ENCODE measurements at places on chromosomes 11 and 22.
A peak's percentile ranks its signal among the peaks of the same experiment; 100 is the strongest.

DNA sequence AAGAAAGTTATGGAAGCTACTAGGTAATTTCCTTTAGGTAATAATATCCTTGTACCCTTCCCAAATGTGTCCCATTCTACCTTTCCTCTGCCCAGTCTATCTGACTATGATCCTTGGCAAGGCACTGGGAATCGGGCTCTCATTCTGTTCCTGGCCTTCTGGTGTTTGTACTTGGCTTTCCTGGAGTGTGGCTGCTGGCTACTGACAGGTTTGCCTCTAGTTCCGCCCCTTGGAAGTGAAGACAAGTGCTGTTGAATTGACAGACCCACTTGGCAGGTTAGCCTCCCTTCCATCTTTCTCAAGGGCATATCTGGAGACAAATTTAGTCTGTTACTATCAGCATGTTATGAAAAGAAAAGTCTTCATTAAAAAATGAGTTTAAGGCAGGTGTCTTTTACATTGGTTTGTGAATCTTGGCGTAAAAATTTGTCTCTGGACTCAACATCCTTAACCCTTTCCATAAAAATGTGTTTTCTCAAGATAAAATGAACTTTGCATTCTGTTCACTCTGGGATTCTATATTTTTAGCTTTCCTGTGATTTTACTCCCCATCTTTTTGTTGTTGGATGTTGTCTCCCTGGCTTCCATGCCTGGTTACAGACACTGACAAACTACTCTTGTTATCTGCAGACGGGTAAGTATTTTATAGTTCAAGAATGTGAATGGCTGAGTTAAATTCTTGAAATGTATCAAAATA lies 287.4 kb upstream of the PDGFD start:
- no peaks in the 10 kb centered on the region for H3K4me1 ChIP-seq
- H3K36me3 ChIP-seq = no peaks in the 10 kb centered on the region
- DNase-seq = no peak
- no peaks in the 10 kb centered on the region for H3K27me3 ChIP-seq
- no peak overlapping the region for H3K4me3 ChIP-seq

GRCh38 chr11:9672288-9672916 lies 8.5 kb downstream of the SWAP70 start:
- H3K27me3 ChIP-seq = no peaks in the 10 kb centered on the region
- H3K36me3 ChIP-seq = peaks cover 17% of the 10 kb centered on the region
- DNase-seq = no peak
- H3K27ac ChIP-seq = no peak overlapping the region
- no peak overlapping the region for H3K4me3 ChIP-seq

GRCh38 chr11:43790444-43790794 lies 90.2 kb upstream of the ALKBH3 start:
- no peaks in the 10 kb centered on the region for H3K27me3 ChIP-seq
- H3K27ac ChIP-seq = peak overlapping the region; percentile 96
- H3K36me3 ChIP-seq = peaks cover 13% of the 10 kb centered on the region
- peaks cover 36% of the 10 kb centered on the region for H3K4me1 ChIP-seq

DNA sequence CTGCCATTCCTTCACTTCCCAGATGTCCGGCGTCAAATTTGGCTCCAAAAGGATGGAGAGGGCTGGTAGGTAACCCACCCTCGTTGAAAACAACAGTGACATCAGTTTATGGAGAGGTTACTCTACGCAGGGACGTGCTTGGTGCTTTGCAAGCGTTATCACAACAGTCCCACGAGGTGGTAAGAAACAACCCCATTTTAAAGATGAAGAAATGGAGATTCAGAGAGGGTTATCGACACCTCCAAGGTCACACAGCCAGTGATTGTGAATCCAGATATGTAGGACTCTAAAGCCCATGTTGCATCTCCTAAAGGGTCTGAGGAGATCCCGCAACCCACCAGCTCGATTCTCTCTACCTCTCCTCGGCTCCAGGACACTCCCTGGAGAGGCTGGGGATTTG lies 773 bp downstream of the MIAT start:
- H3K4me3 ChIP-seq = peak overlapping the region; percentile 85
- no peak overlapping the region for H3K27ac ChIP-seq
- peaks cover 21% of the 10 kb centered on the region for H3K4me1 ChIP-seq

DNA sequence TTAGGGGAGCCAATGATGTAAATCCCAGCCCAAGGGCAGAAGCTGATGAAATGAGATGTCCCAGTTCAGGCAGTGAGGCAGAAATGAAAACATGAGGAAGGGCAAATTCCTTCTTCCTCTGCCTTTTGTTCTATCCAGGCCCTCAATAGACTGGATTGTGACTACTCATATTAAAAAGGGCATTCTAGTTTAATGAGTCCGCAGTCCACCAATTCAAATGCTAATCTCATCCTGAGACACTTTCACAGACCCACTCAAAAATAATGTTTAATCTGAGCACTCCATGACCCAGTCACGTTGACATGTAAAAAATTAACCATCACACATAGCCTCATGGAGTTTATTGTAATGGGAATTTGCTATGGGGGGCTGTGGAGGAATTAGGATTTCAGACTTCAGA lies 717.9 kb downstream of the OPCML start:
- H3K36me3 ChIP-seq = no peaks in the 10 kb centered on the region
- DNase-seq = no peak
- peaks cover 2% of the 10 kb centered on the region for H3K27me3 ChIP-seq
- no peak overlapping the region for H3K4me3 ChIP-seq
- no peak overlapping the region for H3K27ac ChIP-seq

GRCh38 chr11:64456509-64457320 lies 97.8 kb downstream of the RPS6KA4 start:
- H3K27me3 ChIP-seq = peaks cover 50% of the 10 kb centered on the region
- DNase-seq = no peak
- no peaks in the 10 kb centered on the region for H3K4me1 ChIP-seq
- no peak overlapping the region for H3K4me3 ChIP-seq
- no peak overlapping the region for H3K27ac ChIP-seq

DNA sequence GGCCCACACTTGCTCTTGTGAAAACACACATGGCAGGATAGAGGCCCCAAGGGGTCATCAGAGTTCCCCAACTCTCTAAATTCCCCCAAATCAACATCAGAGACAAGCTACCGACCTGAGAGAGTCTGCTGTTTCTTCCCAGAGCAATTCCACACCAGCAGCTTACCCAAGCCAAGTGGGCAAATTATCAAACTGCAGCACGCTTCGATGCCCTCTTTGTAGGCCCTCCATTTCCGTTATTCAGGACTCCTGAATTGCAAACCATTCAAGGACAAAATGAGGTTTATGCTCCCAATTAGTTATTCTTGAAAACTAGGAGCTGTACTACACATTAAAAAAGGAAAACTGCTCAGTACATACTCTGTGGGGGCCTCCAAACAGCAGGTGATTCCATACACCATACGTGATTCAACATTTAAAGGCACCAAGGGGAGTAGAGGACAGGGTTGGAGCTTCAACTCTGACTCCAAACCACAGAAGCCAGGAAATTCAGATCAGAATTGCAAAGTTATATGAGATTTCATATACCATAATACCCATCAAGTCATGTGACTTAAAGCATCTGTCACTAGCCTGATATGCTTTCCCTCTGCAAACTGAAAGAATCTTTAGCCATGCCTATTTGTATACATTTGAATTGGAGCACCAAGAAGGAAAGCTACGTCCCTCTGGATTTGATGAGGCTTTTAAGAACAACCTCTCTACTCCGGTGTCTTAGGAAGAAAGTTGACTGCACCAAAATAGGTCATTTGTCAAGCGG lies 234.8 kb downstream of the CADM1 start:
- no peaks in the 10 kb centered on the region for H3K36me3 ChIP-seq
- no peak overlapping the region for H3K27ac ChIP-seq
- no peak for DNase-seq
- peaks cover 1% of the 10 kb centered on the region for H3K27me3 ChIP-seq
- H3K4me3 ChIP-seq = no peak overlapping the region

- H3K4me3 ChIP-seq = no peak overlapping the region
- H3K27ac ChIP-seq = no peak overlapping the region
- H3K36me3 ChIP-seq = no peaks in the 10 kb centered on the region
- DNase-seq = no peak
- peaks cover 5% of the 10 kb centered on the region for H3K4me1 ChIP-seq
Observed at GRCh38 chr22:32874976-32875375, 73.5 kb downstream of the TIMP3 start.

- peak; percentile 63 for DNase-seq
- H3K27ac ChIP-seq = no peak overlapping the region
- H3K27me3 ChIP-seq = peaks cover 7% of the 10 kb centered on the region
- no peaks in the 10 kb centered on the region for H3K36me3 ChIP-seq
- peaks cover 9% of the 10 kb centered on the region for H3K4me1 ChIP-seq
Observed at GRCh38 chr11:124070915-124071622, 29.9 kb upstream of the OR10G7 start.

- H3K4me1 ChIP-seq = no peaks in the 10 kb centered on the region
- no peak overlapping the region for H3K27ac ChIP-seq
- no peak for DNase-seq
- no peaks in the 10 kb centered on the region for H3K36me3 ChIP-seq
- H3K27me3 ChIP-seq = peaks cover 1% of the 10 kb centered on the region
Observed at GRCh38 chr11:132792341-132793140, 739.8 kb downstream of the OPCML start.

- H3K4me1 ChIP-seq = peaks cover 14% of the 10 kb centered on the region
- no peak within 1 kb of the TSS for H3K27ac ChIP-seq
- H3K4me3 ChIP-seq = peak within 1 kb of the TSS; percentile 47
- DNase-seq = no peak
- peaks cover 3% of the 10 kb centered on the region for H3K36me3 ChIP-seq
Observed at GRCh38 chr11:134275534-134276395, at the start of gene GLB1L3. TSS of gene GLB1L3 (plus strand) at chr11:134276379. CDS start at chr11:134276741, 362 bp downstream.

DNA sequence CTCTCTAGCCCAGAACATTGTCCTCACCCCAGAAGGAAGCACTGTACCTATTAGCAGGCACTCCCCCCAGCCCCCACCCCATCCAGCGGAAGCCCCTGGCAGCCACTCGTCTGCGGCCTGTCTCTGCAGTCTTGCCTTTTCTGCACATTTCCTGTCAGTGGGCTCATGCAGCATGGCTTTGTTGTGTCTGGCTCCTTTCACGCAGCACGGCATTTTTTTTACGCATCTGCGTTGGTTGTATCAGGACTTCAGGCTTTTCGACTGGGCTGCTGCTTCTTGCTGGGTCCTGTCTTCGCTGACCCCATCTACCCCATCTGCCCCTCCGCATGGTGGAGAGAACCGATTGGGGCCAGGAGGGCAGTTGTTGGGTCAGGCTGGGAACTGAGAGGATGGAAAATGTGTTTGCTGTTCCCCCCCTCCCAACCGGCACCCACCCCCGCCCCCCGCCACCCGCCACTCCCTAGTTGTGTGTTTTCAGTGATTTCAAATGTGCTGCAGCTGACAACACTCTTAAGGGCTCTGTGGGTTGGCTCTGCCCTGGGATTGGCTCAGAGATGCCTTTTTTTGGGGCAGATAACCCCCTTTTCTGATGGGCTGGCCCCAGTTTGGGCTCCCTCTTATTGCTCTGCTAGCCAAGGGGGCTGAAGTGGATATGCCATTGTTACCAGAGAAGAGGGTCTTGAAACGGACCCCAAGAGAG lies 110.0 kb downstream of the KIAA1671 start:
- H3K4me1 ChIP-seq = no peaks in the 10 kb centered on the region
- no peaks in the 10 kb centered on the region for H3K36me3 ChIP-seq
- H3K27me3 ChIP-seq = no peaks in the 10 kb centered on the region
- no peak overlapping the region for H3K27ac ChIP-seq

GRCh38 chr22:27846248-27846757 lies 44.7 kb upstream of the MN1 start:
- no peak overlapping the region for H3K27ac ChIP-seq
- H3K4me1 ChIP-seq = peaks cover 17% of the 10 kb centered on the region
- peaks cover 36% of the 10 kb centered on the region for H3K36me3 ChIP-seq

DNA sequence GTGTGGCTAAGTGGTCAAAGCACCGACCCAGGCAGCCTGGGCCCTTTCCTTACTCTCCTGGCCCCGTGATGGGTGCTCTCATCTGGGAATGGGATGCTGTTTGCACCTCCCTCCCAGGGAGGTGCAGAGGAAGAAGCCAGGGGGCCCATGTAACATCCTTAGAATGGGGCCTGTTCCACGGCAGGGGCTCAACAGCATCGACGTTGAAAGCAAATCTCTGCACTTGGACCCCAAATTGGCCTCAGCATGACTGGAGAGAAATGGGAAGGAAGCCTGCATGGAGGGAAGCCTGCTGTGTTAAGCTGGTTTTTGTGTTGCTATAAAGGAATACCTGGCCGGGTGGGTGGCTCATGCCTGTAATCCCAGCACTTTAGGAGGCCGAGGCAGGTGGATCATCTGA lies 1288.4 kb downstream of the TBC1D22A start:
- H3K4me1 ChIP-seq = no peaks in the 10 kb centered on the region
- no peak for DNase-seq
- H3K27ac ChIP-seq = no peak overlapping the region

- 0 out of 2 replicates have a peak, but pooled peaks cover 5% of the 10 kb centered on the region for H3K36me3 ChIP-seq
- no peak overlapping the region for H3K4me3 ChIP-seq
- DNase-seq = no peak
- peaks cover 12% of the 10 kb centered on the region for H3K4me1 ChIP-seq
- H3K27ac ChIP-seq = no peak overlapping the region
Observed at GRCh38 chr11:16242806-16243205, 113.5 kb downstream of the SOX6 start.

DNA sequence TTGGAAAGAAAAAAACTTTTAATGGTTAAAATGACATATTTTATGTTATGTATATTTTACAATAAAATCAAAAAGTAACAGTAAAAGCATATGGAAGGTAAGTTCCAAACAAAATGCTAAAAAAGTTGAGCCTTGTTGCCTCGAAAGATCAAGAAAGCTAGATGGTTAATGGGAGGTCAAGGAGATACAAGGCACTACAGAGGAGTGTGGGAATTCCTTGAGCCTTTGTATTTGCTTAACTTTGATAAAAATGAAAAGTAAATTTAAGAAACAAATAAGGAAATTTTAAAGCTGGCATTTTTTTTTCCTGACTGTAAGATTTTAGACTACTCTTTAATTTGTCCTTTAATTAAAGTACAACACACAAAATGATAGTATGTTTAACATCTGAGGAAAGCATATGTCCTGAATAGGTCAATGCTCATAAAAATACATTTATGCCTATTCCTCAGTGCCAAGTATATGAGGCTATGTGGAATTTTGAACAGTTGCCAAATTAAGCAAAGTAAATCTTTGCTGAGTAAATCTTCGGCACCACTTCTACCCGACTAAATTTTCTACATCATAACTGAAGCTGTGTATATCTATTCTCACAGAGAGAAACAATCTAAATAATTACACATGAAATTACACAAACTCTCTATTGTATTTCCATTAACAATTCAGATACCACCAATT lies 108.8 kb downstream of the TTC28 start:
- DNase-seq = no peak
- H3K27me3 ChIP-seq = no peaks in the 10 kb centered on the region
- no peak overlapping the region for H3K4me3 ChIP-seq
- H3K4me1 ChIP-seq = no peaks in the 10 kb centered on the region
- no peak overlapping the region for H3K27ac ChIP-seq

GRCh38 chr11:3136546-3137455 lies 28.3 kb downstream of the OSBPL5 start:
- no peaks in the 10 kb centered on the region for H3K36me3 ChIP-seq
- H3K4me1 ChIP-seq = no peaks in the 10 kb centered on the region
- no peak overlapping the region for H3K4me3 ChIP-seq
- peaks cover 2% of the 10 kb centered on the region for H3K27me3 ChIP-seq
- no peak for DNase-seq
- no peak overlapping the region for H3K27ac ChIP-seq

All from HFFc6 (cell line).